Aorta (tissue), 5 donors: ENCODE measurements at places on chromosomes 3 and 15. TPM values are rescaled to one million over a fixed set of nuclear protein-coding genes. Genes with fewer than 3 reads are reported as not detected.

DNA sequence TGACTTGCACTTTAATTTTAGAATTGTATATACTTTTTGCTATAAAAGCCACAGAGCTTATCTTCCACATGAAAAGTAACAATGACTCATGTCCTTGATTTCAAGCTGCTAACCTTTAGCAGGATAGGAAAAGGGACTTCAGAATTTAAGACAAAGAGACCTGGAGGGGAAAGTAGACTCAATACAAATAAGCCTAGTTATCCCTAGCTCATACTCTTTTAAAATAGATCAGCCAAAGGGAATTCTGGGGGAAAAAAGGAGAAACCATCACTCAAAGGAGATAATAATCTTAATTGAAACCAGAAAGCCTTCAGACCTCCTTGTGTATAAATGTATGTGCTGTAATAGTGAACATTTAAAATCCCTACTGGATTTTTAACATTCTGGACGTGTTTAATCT lies 930.3 kb downstream of the NTRK3 start:
- H3K27me3 ChIP-seq = no peaks in the 10 kb centered on the region
- no peaks in the 10 kb centered on the region for H3K4me1 ChIP-seq
- no peak overlapping the region for H3K27ac ChIP-seq
- no peak overlapping the region for H3K4me3 ChIP-seq
- no peaks in the 10 kb centered on the region for H3K36me3 ChIP-seq

The MFSD1 gene
- total RNA-seq = 71.5 TPM

DNA sequence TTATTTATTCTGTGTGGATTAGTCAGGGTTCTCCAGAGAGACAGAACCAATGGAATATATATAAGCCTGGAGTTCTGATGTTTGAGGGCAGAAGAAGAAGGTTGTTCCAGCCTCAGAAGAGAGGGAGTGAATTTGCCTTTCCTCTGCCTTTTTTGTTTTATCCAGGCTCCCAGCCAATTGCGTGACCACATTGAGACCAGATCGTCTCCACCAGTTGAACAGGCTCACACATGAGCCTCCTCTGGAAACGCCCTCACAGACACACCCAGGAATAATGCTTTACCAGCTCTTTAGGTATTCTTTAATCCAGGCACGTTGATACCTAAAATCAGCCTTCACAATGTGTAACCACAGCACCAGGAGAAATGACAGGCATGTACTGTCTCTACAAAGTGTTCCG lies 923.1 kb downstream of the TBL1XR1 start:
- no peaks in the 10 kb centered on the region for H3K36me3 ChIP-seq
- no peak for DNase-seq
- no peaks in the 10 kb centered on the region for H3K27me3 ChIP-seq
- H3K4me3 ChIP-seq = no peak overlapping the region
- no peaks in the 10 kb centered on the region for H3K4me1 ChIP-seq
- H3K27ac ChIP-seq = no peak overlapping the region

The KBTBD13 gene
- 1.5 TPM for total RNA-seq

- H3K27ac ChIP-seq = no peak overlapping the region
- no peak overlapping the region for H3K4me3 ChIP-seq
- H3K27me3 ChIP-seq = no peaks in the 10 kb centered on the region
These were observed 63.6 kb downstream of the NIPA2 start for GRCh38 chr15:22902046-22902445.
